Activated naive CD4-positive, alpha-beta T cell treated with anti-CD3 and anti-CD28 coated beads for 36 hours (primary cell): ENCODE measurements at places on chromosomes 6 and 20.

GRCh38 chr20:16302818-16303217 is 270.4 kb downstream of the KIF16B start:
- no peak for DNase-seq

DNA sequence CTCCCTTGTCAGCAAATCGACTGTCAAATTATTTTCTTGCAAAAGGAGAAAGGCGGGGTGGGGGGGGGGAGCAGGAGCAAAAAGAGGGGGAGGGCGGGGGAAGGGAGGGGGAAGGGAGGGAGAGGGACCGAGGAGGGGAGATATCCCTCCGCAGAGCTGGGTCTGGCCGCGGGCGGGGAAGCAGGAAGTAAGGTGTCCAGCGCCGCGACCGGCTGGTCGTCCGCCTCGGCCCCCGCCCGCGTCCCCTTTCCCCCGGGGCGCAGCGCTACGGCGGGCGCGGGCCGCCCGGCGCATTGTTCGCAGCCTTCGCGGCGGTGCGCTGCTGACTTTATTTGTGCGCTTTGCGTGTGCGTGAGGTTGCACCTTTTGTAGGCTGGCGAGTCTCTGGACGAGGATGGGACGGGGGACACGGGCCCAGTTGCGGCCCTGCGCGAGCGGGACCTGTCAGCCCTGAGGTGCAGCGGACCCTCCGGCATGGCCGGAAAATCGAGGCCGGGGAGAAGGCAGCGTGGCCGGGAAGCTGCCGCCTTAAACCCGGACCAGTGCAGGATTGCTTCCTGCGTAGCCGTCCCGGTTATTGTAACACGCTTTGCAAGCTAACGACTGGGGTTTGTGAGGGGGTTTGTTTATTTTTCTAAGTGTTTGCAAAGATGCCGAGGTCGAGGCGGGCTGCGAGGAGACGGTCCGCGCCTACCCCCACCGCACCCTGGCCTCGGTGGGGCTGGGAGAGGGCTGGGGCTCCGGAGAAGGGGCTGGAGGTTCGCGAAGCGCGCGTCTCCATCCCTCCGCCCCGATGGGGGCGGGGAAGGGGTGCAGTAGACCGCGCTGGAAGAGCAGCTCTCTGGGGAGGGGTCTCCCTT is 675 bp upstream of the TRERF1 start:
- peak; percentile 40 for DNase-seq

- peak; percentile 42 for DNase-seq
Measured at GRCh38 chr6:150741633-150742200, 123.8 kb upstream of the MTHFD1L start.

- DNase-seq, result no peak
Measured at GRCh38 chr6:91486200-91486599, 899.3 kb upstream of the MAP3K7 start.

DNA sequence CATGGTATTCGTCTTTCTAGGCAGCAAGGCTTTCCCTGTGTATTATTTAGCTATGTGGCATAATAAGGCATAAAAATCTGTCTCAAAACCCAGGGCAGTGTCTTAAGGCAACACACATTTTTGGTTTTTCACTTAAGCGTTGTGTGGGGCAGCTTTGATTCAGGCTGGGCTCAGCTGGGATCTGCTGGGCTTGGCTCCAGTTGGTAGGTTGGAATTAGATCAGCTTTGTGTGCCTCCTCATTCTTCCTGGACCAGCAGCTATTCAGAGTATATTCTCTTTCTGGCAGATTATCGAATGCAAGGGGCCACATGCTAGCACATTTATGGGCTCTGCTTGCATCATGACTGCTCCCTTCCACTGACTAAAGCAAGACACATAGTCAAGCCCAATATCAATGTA is 487.9 kb downstream of the RFPL4B start:
- DNase-seq, result no peak

DNA sequence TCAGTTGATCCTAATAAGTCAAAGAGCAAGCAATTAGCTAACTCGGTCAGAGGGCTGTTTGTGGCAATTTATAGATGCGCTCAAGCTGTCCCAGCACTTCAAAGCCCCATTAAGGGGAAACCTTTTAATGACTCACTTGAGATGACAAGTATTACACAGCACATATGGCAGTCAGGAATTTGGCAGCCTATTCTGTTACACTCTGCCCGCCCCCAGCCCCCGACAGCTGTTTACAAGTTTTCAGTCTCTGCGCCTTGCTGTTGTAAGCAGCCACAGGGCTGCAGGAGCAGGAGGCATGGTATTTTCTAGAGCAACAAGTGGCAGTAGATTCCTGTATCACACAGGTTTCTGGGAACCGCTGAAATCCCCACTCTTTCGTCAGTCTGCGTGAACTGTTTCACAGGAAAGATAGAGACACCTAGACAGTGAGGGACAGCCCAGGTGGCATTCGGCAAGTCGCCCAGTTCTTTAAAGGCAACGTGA is 263.0 kb downstream of the FOXC1 start:
- no peak for DNase-seq

DNA sequence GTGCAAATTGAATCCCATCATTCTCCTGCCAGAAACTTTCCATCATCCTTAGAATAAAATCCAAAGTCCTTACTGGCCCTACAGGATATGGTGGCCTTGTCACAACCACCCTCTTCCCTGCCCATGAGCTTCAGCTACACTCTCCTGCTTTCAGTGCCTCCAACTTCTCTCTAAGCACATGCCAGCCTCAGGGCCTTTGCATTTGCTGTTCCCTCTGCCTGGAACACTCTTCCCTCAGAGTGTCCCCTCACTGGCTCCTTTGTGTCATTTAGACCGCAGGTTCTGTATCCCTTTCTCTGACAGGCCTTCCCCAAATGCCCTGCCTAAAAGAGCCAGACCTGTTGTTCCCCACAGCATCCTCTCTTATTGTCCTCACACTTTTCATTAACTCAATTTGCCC is 18.2 kb downstream of the HCK start:
- no peak for DNase-seq

DNA sequence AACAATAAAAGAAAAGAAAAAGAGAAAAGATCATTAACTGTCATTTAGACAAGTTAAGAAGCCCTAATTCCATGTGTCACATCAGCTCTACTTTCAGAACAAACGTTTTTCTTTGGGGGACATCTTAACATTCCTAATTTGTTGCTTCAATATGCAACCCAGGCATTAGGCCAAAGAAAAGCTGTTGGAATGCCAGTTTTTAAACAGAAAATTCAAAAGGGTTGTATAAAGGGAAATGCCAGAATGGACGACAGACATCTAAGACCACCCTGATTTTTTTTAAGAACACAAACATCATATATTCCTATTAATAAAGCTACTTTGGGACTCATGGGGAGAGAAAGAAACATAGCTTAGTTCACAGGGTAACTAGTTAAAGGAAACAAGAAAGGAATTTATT is 315.0 kb downstream of the GMDS start:
- no peak for DNase-seq

DNA sequence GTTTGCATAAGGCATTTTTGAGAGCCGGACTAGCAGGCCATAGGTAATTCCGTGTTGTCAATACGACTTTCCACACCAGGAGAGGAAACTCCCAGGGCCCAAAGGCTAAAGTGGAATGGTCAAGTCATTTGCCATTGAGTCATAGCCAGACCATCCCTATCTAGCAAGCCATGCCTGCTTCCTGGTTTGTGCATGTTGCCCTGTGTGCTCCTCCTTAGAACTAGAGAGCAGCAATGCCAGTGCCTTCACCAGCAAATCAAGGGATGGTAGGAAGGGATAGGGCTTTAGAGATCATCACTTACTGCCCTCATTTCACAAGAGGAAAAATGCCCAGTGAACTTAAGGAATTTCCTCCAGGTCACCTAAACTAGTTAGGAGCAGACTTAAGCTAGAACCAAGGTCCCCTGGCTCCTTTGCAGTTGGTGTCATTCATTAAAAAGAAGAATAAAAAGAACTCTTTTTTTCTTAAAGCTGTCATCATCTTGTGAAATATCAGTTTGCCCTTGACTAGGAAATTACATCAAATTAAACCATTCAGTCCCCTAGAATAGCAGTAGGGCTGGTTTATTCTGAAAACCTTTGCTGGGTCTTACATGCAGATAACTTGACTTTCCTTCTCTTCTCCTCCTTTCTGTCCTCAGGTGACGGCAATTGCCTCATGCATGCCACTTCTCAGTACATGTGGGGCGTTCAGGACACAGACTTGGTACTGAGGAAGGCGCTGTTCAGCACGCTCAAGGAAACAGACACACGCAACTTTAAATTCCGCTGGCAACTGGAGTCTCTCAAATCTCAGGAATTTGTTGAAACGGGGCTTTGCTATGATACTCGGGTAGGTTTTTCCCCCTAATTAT is 7.4 kb downstream of the TNFAIP3 start:
- no peak for DNase-seq

DNA sequence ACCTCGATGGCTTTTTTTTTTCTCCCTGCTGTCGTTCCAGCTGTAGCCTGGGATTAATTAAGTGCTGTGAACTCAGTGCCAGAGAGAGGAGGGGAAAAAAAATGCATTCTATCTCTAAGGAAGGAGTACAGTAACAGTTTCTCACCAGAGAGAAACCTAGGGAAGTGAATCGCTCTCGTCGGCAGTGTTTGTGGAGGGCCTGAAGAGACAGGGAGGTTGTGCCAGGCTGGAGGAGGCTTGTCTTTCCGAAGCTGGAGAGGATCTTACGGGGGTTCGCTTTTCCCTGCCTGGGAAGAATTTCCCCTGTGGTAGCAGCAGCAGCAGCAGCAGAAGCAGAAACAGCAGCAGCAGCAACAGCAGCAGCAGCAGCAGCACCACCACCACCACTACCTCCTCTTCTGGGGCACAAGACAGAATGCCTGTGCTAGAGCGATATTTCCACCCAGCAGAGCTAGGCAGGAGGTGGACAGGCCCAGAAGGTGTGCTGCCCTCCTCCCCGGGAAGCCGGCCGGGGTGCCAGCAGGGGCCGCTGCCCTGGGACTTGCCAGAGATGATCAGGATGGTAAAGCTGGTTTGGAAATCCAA is 186.5 kb downstream of the PDE7B start:
- no peak for DNase-seq

DNA sequence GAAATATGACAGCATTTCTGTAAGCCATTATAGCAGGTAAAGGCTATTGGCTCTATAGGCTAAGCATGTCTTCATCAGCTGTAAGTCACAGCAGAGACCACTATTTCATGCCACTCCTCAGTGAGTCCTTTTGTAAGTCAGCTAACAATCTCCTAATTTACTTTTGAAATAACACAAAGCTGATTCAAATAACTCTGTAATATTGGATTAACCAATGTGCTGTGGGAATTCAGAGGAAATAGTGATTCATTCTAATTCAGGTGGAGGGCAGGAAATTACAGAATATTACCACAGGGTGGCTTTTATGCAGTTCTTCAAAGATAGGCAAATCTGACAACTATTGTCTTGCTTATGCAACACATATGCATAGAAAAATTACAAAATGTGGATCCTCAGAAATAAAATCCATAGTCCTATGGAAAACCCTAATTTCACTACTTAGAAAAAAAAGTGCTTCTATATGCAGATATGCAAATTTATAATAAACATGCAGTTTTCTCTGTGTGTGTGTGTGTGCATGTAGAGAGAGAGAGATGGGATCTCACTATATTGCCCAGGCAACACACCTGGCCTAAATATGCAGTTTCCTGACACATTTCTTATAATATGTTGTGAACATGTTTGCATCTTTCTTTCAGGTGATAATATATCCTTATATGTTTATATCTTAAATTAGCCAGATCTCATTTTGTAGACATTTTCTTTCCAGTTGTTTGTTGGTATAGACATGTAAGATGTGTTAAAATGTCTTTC is 4.8 kb upstream of the SMIM28 start:
- DNase-seq, result no peak

DNA sequence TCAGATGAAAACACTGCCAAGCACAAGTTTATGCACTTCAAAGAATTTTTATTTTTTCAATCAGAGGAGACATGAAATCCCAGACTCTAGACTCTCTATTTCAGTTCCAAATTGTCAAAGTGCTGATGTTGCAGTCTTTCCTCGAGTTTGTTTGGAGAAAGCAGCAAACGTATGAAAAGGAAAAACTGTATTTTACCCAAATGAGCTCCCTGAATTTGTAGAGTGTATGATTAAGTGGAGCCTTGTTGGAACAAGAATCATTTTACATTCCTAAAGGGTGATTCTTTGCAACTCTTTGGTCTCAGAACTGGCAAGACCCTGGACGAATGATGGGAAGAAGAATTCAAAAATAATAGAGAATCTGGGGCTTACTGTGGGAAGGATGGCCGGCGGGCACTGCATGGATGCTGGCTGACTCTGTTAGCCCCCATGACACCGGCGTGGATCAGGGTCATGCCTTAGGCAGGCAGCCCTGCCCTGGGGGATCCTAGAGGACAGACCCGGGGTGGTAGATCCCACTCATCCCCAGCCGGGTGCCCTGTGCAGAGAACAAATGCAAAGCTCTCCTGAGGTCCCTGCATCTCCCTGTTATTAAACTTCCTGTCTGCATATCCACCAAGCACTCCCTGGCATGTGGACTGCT is 207.4 kb downstream of the FNDC1 start:
- DNase-seq, result no peak

GRCh38 chr20:10542442-10542841 is 107.3 kb downstream of the SLX4IP start:
- no peak for DNase-seq

DNA sequence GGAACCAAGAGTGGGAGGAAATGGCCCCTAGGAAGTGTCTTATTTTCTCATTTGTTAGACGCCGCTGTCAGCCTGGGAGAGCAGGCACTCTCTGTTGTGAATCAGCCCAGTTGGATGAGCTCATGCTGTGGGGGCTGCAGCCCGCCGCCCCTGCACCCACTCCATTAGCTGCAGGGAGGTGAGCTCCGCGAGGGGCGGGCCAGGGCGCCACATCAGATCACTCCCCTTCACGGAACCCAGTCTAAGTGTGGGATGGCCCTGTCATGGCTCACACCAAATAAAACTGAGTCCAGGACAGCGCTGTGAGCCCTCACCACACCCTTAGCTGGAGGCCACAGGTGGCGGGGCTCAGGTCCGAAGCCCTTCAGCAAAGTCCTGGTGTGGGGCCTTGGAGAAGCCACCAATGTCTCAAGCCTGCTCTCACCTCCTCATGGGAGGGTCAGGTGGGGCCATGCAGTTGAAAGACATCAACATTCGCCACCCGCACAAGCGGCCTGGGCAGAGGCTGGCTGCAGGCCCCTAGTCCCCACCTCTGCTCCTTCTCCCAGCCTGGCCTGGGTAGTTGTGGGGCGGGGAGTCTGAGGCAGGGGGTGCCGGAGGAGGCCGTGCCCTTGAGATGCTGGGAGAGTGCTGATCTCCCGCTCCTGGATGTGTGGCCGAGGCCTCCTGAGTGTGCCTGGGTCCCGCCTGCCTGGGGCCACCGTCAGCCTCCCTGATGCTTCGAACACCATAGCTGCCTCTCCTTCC is 66.2 kb upstream of the SLCO4A1 start:
- DNase-seq, result no peak

DNA sequence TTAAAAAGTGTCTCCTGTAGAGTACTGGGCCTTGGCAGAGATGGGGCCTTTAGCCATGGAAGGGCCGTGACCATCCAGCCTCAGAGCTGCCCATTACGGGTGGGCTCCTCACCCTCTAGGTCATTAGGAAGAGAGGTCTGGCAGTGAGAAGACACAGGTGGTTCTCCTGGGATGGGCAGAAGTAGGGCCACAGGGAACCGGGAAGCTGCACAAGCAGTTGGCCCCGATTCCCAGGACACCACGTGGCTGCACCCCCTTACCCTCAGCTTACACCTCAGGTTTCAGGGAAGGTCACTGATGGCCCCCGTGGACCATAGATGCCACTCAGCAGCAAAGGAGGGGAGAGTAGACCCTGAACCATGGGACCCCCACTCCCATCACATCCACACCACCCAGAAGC is 1.6 kb downstream of the RAET1G start:
- no peak for DNase-seq
